GM23248 (cell line): ENCODE measurements at places on chromosomes 13 and 19. TPM values are rescaled to one million over a fixed set of nuclear protein-coding genes. Genes with fewer than 3 reads are reported as not detected.

The SERTAD3 gene
- total RNA-seq: 21.8 and 37.9 TPM in 2 replicates

DNA sequence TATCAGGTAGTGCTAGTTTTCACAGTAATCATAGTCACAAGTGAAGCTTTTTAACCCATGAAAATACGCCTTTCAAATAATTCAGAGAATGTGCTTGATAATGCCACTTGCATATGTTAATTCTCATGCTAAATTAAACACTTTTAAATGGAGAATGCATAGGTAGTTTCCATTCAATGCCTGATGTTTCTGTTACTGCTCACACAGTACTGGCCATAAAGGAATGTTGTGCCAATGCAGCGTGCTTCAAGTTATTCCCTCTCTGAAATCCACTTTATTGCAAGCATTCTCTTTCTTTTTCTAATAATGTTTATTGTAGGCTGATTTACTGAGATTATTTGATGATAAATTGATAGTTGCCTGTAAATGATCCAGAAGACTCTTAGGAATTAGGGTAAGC, 513.0 kb upstream of the KLF12 start:
- no peaks in the 10 kb centered on the region for H3K36me3 ChIP-seq
- DNase-seq: no peak
- H3K27me3 ChIP-seq: no peaks in the 10 kb centered on the region
- no peak overlapping the region for H3K4me3 ChIP-seq

DNA sequence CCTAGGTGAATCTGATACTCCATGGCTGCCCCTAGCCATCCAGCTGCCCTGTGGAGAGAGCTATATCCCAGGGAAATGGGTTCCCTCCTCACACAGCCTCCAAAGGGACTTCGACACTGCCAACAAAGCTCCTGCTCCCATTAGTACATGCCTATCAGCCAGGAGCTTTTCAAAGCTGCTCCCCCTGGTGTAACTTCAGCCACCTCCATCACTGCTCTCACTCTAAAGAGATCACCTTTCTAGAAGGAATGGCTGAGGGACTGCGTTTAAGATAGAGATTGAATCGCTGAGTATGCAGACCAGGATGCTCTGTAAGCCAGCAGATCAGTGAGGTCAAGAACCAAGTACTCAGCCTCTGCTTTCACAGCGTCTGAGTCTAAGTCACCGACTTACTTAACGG, 213.7 kb downstream of the NALCN start:
- DNase-seq: no peak
- H3K36me3 ChIP-seq: no peaks in the 10 kb centered on the region
- peaks cover 13% of the 10 kb centered on the region; the same call in 1 of the 2 replicates for H3K4me1 ChIP-seq
- no peaks in the 10 kb centered on the region for H3K27me3 ChIP-seq

DNA sequence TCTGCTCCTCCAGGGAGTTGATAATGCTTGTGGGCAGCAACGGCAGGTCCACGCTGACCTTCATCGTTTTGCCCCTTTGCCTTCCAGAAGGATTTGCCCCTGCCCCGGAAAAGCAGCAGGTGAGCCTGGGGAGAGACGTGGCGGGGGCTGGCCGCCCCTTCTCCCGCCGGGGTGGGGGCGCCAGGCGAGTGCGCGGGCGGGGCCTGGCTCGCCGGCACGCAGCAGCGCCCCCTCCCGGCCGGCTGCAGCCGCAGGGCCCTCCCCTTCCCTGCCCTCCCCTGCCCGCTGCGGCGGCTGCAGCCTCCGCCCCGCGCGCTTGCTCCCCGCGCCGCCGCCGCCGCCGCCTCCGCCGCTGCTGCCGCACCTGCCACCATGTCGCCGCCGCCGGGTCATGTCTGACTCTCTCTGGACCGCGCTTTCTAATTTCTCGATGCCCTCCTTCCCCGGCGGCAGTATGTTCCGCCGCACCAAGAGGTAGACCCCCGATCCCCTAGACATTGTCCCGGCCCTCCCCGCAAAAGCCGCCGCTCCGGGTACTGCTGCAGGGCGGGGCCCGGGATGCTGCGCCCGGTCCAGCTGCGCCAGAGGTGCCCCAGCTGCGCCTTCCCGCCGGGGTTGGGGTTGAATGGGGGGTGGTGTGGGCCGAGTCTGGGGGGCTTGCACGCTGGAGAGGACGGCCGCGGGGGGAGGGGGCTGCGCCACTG, at the start of gene MAST1:
Gene MAST1, plus strand, starts transcription at position 334 of the 704 bp plus-strand sequence. Its CDS starts 58 bp downstream, at position 392.
- peaks cover 65% of the 10 kb centered on the region for H3K27me3 ChIP-seq
- H3K36me3 ChIP-seq: no peaks in the 10 kb centered on the region
- no peaks in the 10 kb centered on the region; the same call in 1 of the 2 replicates for H3K4me1 ChIP-seq
- DNase-seq: peak; percentile 68
- H3K27ac ChIP-seq: no peak within 1 kb of the TSS

GRCh38 chr13:66809485-66809884, 420.7 kb downstream of the PCDH9 start:
- H3K27ac ChIP-seq: no peak overlapping the region
- no peak overlapping the region for H3K4me3 ChIP-seq
- H3K27me3 ChIP-seq: no peaks in the 10 kb centered on the region
- no peaks in the 10 kb centered on the region for H3K4me1 ChIP-seq
